ENCODE measurements at places on chromosomes 12 and 14.

DNA sequence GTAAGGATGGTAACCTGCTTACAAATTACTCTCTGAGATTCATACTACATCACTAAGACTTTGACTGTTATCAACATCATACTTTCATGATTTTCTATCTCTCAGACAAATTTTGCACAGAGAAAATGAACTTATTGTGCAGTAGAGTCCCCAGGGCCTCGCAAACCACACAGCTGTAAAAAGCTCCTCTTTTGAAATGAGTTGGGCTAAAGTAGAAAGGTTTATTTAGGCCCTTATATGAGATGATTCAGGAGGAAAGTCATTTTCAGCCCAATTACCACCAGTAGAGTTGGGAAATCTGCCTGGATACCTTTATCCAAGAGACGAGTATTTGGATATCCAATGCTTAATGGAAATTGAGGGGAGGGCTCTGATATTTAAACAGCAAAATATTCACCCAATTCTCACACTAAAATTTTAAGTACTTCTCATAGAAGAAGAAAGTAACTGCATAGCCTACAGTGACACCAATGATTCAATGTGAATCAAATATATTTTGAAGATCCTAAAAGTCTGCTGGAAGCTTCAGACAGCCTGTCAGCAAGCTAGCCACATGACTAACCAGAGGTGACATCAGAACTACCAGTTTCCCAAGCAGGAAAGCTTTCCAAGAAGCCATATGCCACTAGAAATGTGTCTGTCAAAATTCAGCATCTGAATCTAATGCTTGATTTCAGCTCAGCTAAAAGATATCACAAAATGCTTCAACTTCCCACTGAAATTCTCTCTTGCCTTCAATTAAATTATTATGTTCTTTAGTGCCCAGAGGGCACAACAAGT is 190.1 kb upstream of the SYT1 start:
- DNase-seq, result no peak

DNA sequence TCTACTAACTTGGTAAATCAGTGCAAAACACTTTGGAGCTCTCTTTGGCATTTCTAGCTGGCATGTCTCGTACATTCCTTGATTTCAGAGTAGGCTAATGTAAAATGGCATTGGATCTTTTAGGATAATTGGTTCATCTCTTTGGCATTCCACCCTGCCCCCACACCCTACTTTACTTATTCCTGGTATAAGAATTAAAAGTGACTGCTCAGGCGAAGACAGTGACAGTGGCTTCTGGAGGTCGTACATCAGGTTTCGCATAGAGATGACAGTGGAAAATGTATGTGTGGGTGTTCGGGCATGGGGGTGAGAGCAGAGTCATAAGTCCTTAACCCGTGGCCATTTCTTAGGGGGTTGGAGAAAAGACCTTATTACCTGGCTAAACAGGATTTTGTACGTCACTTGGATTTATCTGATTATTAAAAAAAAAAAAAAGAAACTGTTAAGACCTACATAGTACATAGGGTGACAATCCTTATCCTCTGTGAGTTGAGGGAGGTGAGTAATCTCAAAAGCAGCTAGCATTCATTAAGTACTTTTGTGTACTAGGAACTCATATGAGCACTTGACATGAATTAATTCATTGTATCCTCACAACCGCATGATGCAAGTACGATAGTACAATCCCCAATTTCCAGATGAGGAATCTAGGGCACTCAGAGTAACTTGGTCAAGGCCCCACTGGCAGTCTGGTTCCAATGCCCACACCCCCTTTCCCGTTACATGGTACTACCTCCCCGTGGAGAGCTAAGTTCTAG is 22.4 kb upstream of the KCNK13 start:
- DNase-seq, result no peak

GRCh38 chr14:99231161-99231849 is 40.7 kb downstream of the BCL11B start:
- no peak for DNase-seq

DNA sequence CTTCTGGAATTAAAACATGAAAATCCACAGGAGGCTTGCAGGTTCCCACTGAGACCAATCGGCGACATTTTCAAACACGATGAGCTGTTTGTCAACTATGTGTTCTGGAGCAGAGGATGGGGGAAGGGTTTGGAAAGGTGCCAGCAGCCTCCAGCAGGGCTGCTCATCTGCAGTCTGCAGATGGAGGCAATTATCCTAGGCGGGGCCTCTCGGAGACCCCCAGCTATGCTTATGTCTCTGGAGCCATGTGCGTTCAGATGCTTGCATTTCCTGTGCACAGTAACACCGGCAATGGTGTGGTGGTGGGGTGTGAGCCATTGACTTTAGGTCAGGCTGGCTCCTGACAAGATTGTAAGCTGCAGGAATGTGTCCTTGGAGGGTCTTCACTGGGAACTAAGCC is 51.7 kb downstream of the RPH3A start:
- no peak for DNase-seq

- DNase-seq, result no peak
Observed at GRCh38 chr14:68800390-68800789, 7.5 kb upstream of the ZFP36L1 start.

All from stimulated activated CD8-positive, alpha-beta memory T cell treated with anti-CD3 and anti-CD28 coated beads, Interleukin-15, amount 100 ng/mL, for 4 hours (primary cell).